Vagina (tissue), 2 donors: ENCODE measurements at places on chromosomes 6 and 20. TPM values are rescaled to one million over a fixed set of nuclear protein-coding genes. Genes with fewer than 3 reads are reported as not detected.

CTCFL gene
- total RNA-seq = not detected

PRICKLE4 gene
- total RNA-seq = 10.1 TPM

GRCh38 chr20:31710423-31711108 lies 12.1 kb downstream of the BCL2L1 start:
- no peak for DNase-seq

GRCh38 chr6:20060252-20060651 lies 152.0 kb downstream of the MBOAT1 start:
- no peak for DNase-seq

DNA sequence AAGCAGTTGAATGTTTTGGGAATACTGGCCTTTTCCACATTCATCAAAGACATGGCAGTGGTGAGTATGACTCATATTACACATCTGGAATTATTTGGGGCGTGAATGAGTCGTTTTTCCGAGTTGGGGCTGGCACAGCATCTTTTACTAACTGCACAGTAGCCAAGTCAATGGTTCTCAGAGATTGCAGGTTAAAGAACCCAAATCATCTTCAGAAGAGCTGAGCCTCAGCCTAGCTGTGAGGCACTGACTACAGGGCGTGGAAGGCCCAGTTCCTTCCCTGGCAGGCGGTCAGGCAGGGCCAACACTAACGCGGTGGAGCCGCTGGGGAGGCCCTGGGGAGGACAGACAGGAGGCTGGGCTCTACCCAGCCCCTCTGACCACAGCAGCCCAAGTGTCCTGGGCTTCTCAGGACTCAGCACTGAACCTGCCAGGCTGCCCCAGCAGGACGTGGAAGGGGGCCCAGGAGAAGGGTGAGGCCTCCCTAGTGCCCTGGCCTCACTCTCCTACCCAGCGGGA lies 20.1 kb upstream of the HELZ2 start:
- DNase-seq = no peak

ORC3 gene
- total RNA-seq = 9.6 TPM
